ENCODE measurements at places on chromosomes 7 and 10. TPM values are rescaled to one million over a fixed set of nuclear protein-coding genes. Genes with fewer than 3 reads are reported as not detected.

SLC29A4 gene
- 6.3 TPM for total RNA-seq

PRSS1 gene
- not detected for total RNA-seq

HSPA12A gene
- total RNA-seq: 24.5 TPM

NEUROG3 gene
- total RNA-seq: not detected

EPO gene
- not detected for total RNA-seq

DNA sequence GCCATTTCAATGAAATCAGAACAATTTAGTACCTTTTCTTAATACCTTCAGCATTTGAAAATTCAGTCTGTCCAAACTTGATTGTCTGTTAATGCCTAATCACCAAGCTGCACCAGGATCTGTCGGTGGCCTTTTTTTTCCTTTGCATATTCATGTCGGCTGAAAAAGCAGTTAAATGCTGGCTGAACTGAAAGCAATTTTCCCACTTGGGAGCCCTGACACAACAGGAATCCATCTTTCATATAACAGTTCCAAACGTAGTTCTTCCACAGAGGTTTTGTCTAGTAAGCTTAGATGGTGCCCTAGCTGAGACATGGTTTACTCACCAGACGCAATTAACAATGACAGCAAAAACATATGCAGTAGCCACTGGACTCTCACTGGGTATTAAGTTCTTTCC, 83.6 kb upstream of the CHCHD3 start:
- H3K36me3 ChIP-seq: no peaks in the 10 kb centered on the region
- H3K27ac ChIP-seq: no peak overlapping the region
- DNase-seq: no peak
- H3K4me3 ChIP-seq: no peak overlapping the region
- no peaks in the 10 kb centered on the region for H3K27me3 ChIP-seq
- no peaks in the 10 kb centered on the region for H3K4me1 ChIP-seq

- H3K36me3 ChIP-seq: no peaks in the 10 kb centered on the region
- H3K4me3 ChIP-seq: peak within 1 kb of the TSS; percentile 71
- peaks cover 63% of the 10 kb centered on the region for H3K27me3 ChIP-seq
- DNase-seq: no peak
Observed at GRCh38 chr7:29194594-29195427, at the start of gene CHN2. Gene CHN2, plus strand, starts transcription at chr7:29194775.

DNA sequence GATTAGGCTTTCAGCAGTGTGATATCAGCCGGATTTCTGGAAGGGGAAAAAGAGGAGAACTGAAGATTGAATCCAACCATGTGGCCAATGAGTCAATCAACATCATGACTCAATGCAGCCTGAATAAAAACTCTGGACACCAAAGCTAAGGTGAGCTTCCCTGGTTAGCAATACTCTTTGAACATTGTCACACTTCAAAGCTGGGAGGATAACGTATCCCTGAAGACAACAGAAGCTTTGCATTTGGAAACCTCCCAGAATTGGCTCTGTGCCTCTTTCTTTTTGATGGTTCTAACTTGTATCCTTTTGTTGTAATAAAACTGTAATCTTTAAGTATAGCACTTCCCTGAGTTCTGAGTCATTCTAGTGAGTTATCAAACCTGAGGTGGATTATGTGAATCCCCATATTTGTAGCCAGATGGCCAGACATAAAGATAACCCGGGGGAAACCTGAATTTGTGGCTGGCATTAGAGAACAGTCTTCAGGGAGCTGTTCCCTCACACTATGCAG, 284.4 kb downstream of the IPMK start:
- no peak overlapping the region for H3K27ac ChIP-seq
- no peaks in the 10 kb centered on the region for H3K36me3 ChIP-seq
- H3K4me1 ChIP-seq: no peaks in the 10 kb centered on the region
- H3K27me3 ChIP-seq: no peaks in the 10 kb centered on the region
- DNase-seq: no peak

- no peak overlapping the region for H3K4me3 ChIP-seq
- no peak for DNase-seq
- H3K4me1 ChIP-seq: no peaks in the 10 kb centered on the region
- no peaks in the 10 kb centered on the region for H3K36me3 ChIP-seq
Observed at GRCh38 chr10:115141254-115141653, 48.1 kb downstream of the ATRNL1 start.

DNA sequence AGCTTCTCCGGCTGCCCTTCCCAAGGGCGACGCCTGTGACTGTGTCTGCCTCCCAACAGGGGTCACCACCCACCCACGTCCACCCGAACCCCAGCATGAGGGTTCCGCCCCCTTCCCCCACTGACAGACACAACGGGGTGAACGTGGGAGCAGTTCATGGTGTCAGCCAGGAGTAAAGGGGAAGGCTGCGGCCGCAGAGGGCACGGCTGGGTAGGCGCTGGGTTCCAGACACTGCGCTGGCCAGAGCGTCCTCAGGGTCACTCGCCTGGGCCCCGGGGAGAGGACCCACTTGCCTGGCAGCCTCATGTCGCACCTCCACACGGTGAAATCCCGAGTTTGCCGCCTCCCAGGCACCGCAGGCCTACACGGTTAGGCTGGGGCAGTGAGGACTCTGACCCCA, 21.1 kb downstream of the INTS1 start:
- no peak overlapping the region for H3K27ac ChIP-seq
- H3K36me3 ChIP-seq: peaks cover 100% of the 10 kb centered on the region
- no peaks in the 10 kb centered on the region for H3K4me1 ChIP-seq
- no peak overlapping the region for H3K4me3 ChIP-seq
- no peaks in the 10 kb centered on the region for H3K27me3 ChIP-seq
- DNase-seq: no peak

DNA sequence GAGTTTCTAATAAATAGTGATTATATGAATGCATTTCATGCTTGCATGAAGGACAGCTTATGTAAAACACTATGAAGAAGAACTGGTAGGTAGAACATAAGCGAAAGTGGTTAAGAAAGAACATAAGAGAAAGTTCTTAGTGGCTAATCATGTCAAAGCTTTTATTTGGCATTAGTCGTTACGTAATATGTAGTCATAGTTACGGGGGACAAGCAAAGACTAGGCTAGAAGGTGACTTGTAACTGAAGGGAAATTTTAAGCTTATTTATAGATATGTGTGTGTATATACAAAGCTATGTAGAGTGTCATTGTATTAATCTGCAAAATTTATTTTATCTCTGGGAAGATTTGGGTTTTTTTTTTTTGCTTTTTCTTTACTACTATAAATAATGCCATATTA, 36.9 kb downstream of the CAPZA2 start:
- H3K36me3 ChIP-seq: peaks cover 30% of the 10 kb centered on the region
- H3K4me3 ChIP-seq: no peak overlapping the region
- DNase-seq: no peak
- H3K27me3 ChIP-seq: no peaks in the 10 kb centered on the region

DNA sequence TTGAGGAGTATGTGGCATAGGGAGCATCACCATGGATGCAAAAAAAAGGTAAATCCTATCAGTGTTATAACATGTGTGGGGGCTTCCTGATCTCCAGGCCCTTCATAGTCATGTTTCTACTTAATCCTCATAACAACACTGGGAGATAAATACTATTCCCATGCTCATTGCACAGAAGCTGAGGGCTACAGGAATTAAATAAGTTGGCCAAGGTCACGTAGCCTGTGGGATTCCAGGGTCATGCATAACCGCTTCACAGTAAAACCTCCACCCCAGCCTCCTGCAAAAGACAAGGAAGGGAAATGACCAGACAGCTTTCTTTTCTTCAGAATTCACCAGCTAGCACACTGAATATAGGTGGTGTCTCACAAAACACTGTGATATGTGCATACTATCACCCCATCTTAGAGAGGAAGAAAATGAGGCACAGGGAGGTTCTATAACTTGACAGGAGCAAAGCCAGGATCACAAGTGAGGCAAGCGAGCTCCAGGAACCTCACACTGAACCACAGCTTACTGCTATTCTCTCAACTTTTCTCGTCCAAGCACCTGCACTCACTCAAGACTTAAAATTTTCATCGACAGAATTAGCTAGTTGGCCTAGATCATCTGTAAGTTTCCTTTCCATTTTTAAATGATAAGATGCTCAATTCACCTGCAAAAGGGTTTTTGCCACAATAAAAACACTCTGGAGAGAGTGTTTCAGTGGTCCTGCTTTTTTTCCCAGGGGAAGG, 13.4 kb downstream of the JAZF1 start:
- no peak for DNase-seq
- no peak overlapping the region for H3K4me3 ChIP-seq
- H3K4me1 ChIP-seq: peaks cover 42% of the 10 kb centered on the region

- peak overlapping the region; percentile 94 for H3K4me3 ChIP-seq
- H3K36me3 ChIP-seq: no peaks in the 10 kb centered on the region
- H3K4me1 ChIP-seq: peaks cover 26% of the 10 kb centered on the region
- H3K27ac ChIP-seq: peak overlapping the region; percentile 100
- no peaks in the 10 kb centered on the region for H3K27me3 ChIP-seq
Observed at GRCh38 chr7:5429857-5430611, 6.4 kb upstream of the TNRC18 start.

- no peaks in the 10 kb centered on the region for H3K36me3 ChIP-seq
- no peak for DNase-seq
- H3K27ac ChIP-seq: no peak overlapping the region
Observed at GRCh38 chr10:22427890-22428571, 82.7 kb downstream of the SPAG6 start.

- no peak overlapping the region for H3K4me3 ChIP-seq
- peak; percentile 92 for DNase-seq
- H3K36me3 ChIP-seq: no peaks in the 10 kb centered on the region
- H3K27ac ChIP-seq: peak overlapping the region; percentile 69
- H3K27me3 ChIP-seq: no peaks in the 10 kb centered on the region
- peaks cover 41% of the 10 kb centered on the region for H3K4me1 ChIP-seq
Observed at GRCh38 chr7:80722616-80723195, 84.3 kb downstream of the CD36 start.

DNA sequence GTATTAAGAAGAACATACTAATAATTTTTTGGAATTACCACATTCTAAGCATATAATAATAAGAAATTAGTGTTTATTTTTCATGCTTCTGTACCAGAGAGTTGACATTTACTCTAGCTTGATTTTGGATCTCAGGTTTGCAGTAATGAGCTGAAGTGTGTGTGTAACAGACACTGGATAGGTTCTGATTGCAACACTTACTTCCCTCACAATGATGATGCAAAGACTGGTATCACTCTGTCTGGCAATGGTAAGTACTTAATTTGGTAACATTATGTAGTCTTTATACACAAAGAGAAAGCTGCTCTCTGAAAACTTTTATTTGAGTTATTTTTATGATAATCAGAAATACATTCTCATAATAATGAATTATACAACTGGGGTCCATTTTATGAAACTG, 54.1 kb downstream of the SRI start:
- H3K27ac ChIP-seq: no peak overlapping the region
- no peak for DNase-seq
- H3K27me3 ChIP-seq: no peaks in the 10 kb centered on the region
- no peaks in the 10 kb centered on the region for H3K4me1 ChIP-seq

DNA sequence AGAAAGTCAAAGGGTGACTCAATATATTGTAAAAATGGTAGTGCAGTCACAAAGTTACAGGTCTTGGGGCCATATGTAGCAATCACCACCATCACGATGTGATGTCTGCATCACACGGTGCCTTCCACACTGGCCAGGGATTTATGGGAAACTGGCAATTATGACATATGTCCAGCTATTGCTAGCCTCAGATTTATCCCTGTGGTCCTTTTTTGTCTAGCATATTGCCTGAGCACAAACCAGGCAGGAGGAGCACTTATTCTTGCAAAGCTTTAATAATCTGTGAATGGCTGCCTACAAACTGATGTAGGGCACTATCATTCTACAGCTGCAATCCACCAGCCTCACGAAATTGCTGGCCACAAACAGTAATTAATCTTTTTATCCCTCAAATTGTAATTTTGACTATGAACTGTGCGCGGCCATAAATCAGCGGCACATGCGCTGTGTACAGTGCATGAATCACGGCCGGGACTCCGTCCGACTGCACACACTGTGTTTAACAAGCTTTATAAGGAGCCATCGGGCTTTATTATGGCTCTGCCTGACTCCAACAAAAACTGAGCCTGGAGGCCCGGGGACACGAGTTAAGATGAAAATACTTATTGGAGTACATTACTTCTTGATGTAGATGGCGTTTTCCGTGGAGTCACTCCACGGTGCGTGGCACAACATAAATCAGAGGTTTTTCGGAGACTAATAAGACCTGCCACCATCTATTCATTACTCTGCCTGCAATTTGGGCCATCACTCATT, 115.2 kb downstream of the EBF3 start:
- H3K4me1 ChIP-seq: no peaks in the 10 kb centered on the region
- DNase-seq: no peak
- no peak overlapping the region for H3K27ac ChIP-seq

DNA sequence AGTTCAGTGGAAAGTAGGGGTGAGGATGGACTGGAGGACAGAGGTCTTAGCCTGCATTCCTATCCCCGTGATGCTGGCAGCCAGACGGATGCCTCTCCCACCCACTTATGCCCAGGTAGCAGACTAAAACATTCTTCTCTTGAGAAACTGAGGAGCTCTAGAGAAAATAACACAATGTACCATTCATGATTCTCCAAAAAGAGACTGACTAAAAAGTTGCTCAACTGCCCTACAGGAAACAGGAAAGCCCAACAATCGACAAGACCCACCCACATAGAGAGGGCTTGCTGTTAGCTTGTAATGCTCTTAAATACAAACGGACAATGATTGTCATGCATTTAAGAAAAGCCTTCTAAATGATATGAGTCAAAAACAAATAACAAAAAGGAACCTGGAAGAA, 33.2 kb upstream of the PDE1C start:
- H3K4me1 ChIP-seq: peaks cover 8% of the 10 kb centered on the region
- H3K4me3 ChIP-seq: no peak overlapping the region
- no peak overlapping the region for H3K27ac ChIP-seq

- no peak overlapping the region for H3K4me3 ChIP-seq
- no peaks in the 10 kb centered on the region for H3K27me3 ChIP-seq
- no peaks in the 10 kb centered on the region for H3K4me1 ChIP-seq
- no peak for DNase-seq
- H3K36me3 ChIP-seq: no peaks in the 10 kb centered on the region
Observed at GRCh38 chr7:48158404-48158803, 12.9 kb upstream of the ABCA13 start.

All from esophagus muscularis mucosa (tissue), 4 donors.